ENCODE measurements at places on chromosomes 3 and 15.

DNA sequence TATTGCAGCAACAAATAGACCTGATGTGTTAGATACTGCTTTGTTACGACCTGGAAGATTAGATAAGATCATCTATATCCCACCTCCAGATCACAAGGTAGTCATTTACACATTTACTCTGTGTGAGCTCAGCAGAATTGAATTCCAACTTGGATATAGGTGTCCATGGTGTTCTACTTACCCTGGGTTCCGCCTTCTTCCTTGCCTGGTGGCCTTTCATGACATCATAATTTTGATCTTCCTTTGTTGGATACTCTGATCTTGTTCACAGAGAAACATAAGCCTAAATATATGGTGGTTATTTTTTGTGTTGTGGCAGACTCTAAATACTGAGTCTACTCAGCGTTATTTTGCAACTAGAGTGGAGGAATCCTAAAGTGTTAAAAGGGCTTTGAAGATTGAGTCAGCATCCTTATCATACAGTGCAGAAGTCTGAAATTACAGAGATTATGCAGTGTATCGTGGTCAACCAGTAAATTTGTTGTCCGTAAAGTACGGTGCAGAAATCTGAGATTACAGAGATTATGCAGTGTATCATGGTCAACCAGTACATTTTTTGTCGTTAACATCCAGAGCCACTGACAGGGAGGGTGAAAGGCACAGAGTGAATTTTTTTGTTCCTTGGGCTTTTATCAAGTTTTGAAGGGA lies 39.1 kb upstream of the GATM start:
- no peak for DNase-seq

- no peak for DNase-seq
Measured at GRCh38 chr15:96767703-96768434, 437.4 kb downstream of the NR2F2 start.

DNA sequence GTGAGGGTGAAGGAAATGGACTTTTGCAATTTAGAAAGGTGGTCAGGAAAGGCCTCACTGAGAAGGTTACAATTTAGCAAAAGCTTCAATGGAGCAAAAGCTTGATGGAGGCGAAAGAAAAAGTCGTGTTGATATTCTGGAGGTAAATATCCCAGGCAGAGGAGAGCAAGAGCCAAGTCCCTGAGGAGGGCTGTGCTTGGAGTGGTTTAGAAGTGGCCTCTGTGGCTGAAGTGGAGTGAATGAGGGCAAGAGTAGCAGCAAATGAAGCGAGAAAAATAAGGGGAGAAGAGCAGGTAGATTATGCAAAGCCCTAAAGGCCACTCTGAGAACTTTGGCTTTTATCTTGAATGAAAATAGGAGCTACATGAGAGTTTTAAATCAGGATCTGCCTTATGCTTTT lies 54.1 kb downstream of the GUCA1C start:
- DNase-seq, result no peak

DNA sequence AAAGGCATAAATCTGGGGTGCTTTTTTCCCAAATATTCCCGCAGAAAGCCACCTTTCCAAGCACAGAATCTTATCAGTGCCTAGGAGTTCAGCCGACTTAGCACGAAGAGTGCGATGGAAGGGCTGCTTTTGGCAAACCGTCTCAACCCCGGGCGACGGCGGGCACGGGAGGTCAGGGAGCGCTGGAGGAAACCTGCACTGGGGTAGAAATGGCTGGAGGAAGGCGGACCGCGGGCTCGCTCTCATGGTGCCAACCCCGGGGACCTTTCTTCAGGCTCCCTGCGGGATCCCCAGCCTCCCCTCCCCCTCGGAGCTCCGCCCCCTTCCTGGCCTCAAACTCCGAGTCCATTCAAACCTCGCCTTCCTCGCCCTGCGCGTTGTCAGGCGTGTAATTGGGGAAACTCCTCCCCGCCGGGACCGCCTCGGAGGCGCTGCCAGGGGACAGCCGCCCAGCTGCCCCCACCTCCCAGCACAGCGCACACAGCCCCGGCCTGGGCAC lies at the start of gene GABRG3:
Gene GABRG3, plus strand, starts transcription at position 470 of the 499 bp plus-strand sequence.
- no peak for DNase-seq

DNA sequence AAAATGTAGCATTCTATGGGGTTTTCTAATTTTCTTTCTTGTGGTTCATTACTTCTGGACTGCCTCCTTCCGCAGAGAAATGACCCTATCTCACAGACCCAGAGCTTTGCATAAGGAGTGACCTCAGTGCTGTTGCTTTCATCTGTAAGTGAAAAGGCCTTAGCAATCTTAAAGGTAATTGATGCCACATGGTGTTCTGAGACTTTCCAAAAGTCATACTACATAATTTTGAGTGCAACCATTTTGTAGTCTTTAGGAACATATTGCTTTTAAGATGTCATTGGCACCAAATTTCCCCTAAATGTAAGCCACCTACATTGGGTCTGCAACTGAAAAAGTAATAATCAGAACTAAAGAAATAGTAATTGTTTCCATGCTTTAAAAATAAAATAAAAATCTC lies 9.2 kb upstream of the HHLA2 start:
- DNase-seq, result no peak

DNA sequence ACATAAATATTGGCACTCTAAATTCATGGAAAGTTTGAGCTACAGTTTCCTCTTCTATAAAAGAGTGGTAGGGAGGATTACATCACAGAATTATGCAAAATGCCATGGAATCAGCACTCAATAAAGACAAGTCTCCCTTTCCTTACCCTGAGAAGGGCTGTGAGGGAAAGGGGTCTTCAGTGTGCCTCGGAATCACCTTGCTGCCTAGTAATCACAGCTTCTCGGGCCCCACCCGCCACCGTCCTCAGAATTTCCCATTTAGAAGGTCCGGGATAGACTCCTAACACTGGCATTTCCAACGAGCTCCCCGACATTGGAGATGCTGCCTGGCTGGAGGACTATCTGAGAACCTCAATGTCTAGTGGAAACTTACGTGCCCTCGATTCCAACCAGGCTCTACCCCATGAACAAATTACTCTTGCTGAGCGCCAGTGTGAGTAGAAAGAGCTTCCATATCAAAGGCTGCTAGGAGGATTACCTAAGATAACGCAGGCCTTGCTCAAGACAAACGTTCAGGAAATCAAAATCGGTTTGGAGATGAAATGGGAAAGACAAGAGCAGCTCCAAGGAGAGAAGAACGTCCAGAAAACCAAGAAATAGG lies 92.1 kb upstream of the CHD2 start:
- DNase-seq, result no peak

DNA sequence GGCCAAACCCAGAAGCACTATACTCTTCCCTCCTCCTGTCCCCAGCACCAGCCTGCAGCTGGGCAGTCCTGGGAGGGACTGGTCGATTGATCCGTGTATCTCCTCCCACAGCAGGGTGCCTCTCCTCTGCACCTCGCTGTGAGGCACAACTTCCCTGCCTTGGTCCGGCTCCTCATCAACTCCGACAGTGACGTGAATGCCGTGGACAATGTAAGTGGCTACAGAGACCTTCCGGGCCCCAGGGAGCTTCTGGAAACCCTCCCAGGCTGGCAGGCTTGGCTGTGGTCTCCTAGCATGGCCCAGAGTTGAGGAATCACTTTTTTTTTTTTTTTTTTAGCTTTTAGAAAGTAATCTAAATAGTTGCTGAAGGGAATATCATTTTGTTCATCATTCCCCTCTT lies 30.7 kb downstream of the ANKDD1A start:
- no peak for DNase-seq

Data from cortex of kidney (tissue), 1 donor.